ENCODE measurements at places on chromosomes 1 and 21.

GRCh38 chr1:6953907-6954364, 168.7 kb downstream of the CAMTA1 start:
- DNase-seq, result no peak

DNA sequence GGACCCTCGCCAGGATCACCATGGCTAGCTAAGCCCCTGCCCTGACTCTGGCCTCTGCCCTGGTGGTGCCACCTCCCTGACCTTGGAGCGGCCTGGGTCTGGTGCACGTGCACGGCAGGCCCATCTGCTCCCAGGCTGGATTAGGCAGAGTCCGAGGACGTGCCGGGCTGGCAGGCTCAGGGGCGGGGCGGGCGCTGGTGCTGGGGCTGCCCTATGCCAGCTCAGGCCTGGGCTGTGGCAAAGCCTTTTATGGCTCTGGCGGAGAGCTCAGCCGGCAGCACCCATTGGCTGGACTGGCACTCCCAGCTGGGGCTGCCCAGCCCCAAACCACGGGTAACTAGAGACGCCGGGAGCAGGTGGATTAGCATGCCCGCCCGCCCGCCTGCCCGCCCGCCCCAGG, 17.1 kb upstream of the EDN2 start:
- DNase-seq, result no peak

GRCh38 chr1:100383743-100384405, 31.6 kb downstream of the CDC14A start:
- DNase-seq, result no peak

DNA sequence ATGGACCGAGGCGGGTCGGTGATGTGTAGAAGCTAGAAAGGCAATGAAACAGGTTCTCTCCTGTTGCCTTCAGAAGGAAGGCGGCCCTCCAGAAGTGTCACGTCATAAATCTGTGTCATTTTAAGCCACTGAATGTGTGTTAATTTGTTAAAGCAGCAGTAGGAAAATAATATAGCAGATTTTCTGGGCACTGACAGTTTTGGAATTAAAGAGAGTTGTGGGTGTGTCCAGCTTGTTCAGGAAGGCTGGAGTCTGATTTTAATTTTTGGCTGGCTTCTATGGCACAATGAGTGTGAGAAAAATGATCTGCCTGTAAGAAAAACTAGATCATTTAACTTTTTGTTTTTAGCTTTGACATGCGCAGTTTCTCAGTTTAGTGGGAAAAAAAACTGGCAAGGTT, 177.3 kb downstream of the EDEM3 start:
- DNase-seq, result no peak

GRCh38 chr21:31731056-31731856, 662 bp downstream of the SCAF4 start:
- DNase-seq, result peak; percentile 85

DNA sequence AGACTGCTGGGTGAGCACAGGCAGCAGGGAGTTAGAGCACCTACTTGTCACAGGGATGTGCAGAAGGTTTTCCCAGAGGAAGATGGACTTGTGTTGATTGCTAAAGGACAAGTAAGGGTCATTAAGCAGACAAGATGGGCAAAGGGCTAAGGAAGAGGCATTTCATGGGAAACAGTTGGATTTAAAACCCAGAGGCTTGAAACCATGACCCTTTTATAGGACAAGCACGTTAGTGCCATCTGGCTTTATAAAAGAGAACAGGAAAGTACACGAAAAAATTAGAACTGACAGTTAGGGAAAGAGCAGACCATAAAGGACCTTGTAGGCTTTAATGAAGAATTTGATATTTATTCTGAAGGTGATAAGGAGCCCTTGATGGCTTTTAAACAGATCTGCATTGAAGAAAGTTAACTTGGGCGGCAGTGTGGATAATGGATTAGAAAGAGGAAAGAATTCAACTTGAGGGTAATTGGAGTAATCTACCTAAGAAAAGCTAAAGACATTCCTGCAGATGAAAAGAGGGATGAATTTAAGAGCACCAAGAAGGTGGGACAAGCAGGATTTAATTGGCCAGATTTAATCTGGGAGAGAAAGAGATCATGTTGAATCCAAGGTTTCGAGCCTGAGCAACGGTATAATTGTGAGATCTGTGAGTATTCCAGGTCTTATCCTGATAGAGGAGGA, 68.6 kb downstream of the ZC3H11B start:
- DNase-seq, result no peak

DNA sequence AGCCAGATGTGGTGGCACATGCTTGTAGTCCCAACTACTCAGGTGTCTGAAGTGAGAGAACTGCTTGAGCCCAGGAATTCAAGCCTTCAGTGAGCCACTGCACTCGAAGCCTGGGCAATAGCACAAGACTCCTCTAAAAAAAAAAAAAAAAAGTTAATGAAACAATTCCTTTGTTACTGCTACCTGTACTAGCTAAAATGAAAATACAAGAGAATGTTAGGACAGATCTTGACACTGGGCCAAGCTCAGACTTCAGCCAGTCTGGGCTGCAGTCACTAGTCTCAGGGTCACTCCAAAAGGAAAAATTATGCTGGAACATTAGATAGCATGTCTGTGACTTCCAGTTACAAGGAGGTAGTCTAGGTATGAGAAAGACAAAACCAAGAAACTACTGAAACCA, 56.5 kb downstream of the TRIM33 start:
- no peak for DNase-seq

- DNase-seq, result no peak
Observed at GRCh38 chr21:41506611-41507520, 1.1 kb downstream of the TMPRSS2 start.

GRCh38 chr1:221663321-221663720, 78.6 kb downstream of the DUSP10 start:
- DNase-seq, result no peak

DNA sequence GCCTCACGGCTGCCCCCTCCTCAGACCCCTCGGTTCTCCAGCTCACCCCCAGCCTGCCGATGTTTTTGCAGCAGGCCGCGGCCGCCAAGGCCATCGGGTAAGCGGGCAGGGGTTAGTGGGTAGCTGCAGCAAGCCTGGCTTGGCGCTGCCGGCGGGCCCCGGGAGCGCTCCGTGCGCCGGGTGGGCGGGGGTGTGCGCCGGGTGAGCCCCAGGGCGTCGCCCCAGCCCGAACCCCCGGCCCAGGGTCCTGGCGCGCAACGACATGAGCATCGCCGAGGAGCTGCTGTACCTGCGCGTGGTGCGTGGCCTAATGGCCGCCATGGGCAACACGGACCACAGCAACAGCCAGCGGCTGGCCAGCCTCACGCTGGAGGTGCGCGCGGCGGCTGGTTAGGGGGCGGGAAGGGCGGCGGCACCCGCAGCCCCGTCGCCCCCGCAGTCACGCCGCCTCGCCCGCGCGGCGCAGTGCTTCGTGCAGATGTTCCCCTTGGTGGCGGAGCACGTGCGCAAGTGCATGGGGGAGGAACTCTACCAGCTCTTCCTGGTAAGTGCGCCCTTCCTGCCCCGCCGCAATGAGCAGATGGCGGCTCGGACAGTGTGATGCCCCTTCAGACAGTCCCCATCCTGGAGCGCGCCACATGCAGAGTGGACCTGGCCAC, 6.5 kb downstream of the RNU5D-1 start:
- DNase-seq, result no peak

DNA sequence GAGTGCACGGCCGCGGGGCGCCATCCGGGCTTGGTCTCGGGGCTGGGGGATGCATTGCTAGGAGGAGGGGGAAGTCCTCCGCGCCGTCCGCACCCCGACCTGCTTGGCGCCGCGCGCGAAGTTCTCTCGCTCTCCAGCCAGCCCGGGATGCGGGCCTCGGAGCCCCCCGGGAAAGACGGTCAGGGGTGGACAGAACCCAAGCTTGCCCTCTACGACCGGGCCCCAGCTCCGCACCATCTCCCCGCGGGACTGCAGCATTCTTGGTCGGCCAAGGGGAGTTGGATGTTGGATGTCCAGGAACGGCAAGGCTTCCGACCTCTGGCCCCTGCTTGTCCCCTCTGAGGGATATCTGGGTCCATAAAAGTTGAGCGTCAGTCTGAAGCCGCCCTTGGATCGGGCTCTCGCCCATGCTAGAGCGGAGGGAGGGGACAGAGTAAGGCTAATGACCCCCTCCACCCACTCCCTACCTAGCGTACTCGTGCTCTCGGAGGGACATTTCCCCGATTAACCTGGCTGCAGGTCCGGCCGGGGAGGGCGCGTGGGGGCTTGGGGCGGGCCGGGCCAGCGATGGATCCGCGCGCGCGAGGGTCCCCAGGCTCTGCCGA, 522 bp downstream of the DISP3 start:
- DNase-seq, result no peak

DNA sequence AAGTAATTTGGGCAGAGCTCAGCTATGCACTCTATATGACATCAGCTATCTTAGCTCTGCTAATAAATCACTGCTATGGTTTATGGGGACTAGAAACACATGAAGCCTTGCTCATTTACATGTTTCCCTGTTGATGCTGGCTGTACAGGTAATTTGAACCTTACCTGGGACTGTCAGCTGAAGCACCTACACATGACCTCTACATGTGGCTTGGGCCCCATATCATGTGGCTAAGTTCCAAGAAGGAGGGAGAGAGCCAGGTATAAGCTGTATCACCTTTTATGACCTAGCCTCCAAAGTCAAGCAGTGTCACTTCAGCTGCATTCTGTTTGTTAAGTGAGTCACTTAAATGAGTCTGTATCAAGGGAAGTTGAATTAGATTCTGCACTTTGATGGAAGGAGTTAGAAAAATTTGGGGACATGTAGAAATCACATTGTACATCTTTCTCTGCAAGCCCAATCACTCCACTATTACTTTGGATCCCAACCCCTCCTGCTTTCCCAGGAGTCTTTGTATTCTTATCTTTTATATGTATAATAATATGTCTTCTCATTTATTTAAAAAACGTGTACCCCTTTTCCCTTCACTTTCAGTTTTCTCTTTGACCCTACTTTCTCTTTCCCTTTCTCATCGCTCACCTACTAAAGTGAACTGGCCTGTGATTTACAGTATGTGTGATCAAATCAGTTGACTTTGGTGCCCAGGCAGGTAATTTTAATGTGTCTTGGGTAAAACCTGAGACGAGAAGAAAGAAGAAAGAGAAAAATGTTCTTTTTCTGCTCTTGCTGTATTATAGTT, 53.4 kb upstream of the PRKACB start:
- no peak for DNase-seq

GRCh38 chr1:75174031-75174760, 40.0 kb downstream of the LHX8 start:
- DNase-seq, result no peak

- no peak for DNase-seq
Observed at GRCh38 chr1:186050360-186050759, 316.2 kb downstream of the HMCN1 start.

- no peak for DNase-seq
Observed at GRCh38 chr1:245235156-245235555, 80.4 kb downstream of the KIF26B start.

DNA sequence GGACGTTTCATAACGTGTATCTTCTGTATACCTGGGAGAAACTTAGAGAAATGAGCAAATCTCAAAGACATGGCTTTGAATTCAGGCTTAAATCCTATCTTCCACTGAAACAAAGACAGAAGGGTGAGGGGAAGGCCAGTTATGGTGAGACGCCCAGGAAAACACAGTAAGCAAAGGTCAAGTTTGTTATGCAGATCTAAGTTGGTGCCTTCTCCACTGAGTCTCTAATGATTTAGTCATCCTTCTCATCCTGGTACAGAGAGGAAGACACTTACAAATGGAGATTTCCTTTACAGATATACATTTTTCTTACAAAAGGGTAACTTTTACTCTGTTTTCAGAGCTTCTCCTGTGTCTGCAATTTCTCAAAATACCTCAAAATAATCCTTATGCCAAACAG, 64.4 kb downstream of the MAP3K7CL start:
- no peak for DNase-seq

- no peak for DNase-seq
Observed at GRCh38 chr21:26067836-26068594, 102.6 kb downstream of the APP start.

GRCh38 chr1:154221278-154222001, 685 bp downstream of the UBAP2L start:
- DNase-seq, result peak; percentile 88

DNA sequence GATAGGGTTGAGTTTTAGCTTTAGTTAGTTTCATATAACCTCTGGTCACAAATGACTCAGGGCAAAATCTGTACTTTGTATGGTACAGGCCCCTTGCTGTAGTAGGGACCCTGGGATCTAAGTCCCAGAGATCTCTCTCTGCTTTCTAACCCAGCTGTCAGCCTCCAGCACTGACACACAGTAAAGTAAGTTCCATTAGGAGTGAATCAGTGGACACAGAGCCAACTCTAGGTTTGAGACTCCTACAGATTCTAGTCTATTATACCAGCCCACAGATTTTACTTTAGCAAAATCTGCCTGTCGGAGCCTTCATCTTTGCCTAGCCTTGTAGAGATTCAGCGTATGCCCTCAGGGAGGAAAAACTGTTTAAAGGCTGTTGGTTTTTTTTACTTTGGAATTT, 52.5 kb downstream of the ANGPTL1 start:
- DNase-seq, result no peak

DNA sequence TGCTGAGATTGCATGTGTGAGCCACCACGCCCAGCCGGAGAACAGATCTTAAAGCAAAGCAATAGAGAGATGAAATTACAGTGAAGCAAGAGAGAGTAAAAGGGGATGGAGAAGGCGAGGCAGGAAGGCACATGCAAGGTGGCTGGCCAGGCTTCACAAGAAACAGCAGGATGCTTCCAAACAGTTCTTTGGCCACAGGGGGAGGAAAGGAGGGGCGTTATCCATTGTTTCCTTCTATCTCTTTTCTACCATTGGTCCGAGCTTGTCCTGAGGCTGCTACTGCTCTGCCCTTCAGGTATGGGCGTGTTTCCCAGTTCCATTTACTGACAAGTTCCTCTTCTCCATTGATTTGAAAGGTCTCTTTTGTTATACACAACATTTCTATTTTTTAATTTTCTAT, 33.7 kb upstream of the PARP1 start:
- no peak for DNase-seq

GRCh38 chr1:101025283-101025656, 314 bp downstream of the DPH5 start:
- no peak for DNase-seq

DNA sequence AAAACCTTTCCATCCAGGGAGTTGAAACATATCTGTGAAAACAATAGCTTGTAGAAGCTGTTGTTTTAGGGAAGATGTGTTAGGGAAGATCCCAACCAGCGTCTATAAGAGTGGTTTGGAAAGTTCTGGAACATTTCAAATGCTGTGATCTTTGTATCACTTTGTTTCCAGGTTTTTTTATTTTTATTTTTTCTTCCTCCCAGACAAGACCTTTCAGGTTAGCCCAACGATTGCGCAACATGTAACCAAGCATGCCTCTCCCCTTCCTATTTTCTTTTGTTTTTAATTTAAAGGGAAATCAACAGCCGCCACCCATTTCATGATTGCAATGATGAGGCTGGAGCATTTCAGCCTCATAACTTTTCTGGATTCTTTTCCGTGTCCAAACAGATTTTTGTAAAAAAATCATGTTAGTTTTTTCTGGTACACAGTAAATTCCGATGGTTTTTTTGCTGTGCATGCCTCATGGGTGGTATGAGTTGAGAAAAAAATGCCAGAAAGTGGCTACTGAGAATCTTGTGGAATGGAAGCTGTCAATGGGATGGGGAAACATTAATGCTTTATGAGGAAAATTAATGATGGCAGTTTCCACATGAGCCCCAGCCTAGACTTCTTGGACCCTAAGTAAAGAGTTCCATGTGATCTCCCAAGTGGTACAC, 109.3 kb downstream of the RUNX1 start:
- DNase-seq, result no peak

All from suprapubic skin (tissue), 4 donors.